CD4-positive, alpha-beta T cell treated with Interleukin-21 for 1 hour (primary cell): ENCODE measurements at places on chromosomes 2 and 18.

GRCh38 chr18:66795051-66795450 is 191.2 kb upstream of the CDH19 start:
- DNase-seq, result no peak

GRCh38 chr2:165470361-165470760 is 863 bp downstream of the CSRNP3 start:
- no peak for DNase-seq

GRCh38 chr2:98901291-98901690 is 34.7 kb downstream of the CRACDL start:
- DNase-seq, result no peak

GRCh38 chr2:19881908-19882265 is 19.9 kb downstream of the TTC32 start:
- no peak for DNase-seq

DNA sequence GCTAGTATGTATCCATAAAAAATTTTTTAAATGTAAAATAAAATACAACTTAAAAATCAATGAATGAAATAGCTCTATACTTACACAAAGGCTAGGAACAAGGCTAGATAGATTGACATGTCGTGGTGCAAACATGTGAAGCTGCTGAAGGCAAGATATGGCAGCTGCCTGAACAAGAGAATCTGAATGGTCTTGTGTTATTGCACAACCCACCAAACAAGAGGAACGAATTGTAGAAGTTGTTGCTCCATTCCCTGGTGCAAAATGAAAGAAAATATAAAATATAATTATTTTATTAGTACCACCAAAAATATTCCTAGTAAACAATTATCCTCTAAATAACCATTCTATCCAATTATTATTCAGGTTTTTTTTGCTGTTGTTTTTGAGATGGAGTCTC is 46.4 kb downstream of the HEATR5B start:
- DNase-seq, result no peak

DNA sequence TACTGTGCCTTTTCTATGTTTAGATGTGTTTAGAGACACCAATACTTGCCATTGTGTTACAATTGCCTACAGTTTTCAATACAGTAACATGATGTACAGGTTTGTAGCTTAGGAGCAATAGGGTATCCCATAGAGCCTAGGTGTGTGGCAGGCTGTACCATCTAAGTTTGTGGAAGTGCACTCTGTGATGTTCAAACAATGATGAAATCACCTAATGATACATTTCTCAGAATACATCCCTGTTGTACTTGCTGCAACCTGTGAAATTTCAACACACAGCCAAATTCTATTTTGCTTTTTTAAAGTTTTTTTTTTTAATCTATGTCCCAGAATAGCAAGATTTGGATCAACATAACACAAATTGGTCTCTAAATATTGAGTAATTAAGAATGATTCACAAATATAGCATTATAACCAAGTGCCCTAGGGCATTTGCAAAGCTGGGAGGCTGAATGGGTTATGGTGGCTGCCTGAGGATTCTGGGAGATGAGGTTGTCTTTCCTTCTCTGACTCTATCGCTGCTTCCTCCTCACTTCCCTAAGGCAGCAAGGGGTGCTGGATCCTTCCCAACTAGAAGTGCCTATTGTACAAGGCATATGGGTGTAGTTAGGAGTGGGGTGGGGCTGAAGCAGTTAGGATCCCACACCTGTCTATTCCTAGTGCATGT is 78.3 kb downstream of the SKA1 start:
- DNase-seq, result no peak

- DNase-seq, result no peak
Measured at GRCh38 chr18:55114876-55115275, 155.6 kb upstream of the CCDC68 start.

DNA sequence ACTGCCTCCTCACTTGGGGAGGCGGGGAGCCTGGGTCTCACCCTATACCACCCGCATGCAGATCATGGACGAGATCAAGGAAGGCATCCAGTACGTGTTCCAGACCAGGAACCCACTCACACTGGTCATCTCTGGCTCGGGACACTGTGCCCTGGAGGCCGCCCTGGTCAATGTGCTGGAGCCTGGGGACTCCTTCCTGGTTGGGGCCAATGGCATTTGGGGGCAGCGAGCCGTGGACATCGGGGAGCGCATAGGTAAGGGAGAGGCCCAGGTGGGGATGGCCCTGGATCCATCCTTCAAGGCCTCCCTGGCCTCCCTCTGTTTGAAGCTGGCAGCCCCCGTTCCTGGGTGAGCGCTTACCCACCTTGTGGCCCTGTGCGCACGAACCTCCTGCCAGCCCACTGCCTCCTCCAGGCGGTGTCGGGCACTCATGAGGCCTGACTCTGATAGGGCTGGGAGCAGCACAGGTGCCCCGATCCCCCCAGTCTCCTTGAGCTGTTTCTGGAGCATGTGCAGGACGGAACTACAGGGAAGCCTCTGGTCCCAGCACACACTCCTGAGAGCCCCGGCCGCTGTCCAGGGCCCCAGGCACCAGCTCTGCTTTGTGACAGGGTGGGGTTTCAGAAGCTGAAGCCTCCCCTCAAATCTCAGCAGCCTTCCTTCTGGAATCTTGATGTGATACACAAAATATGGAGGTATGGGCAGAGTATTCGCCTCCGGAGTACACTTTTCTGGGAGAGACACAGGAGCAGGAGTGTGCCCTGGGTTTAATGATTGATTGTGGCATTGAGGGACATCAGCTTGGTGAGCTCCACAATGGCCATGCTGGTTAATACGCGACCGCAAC is 708 bp downstream of the AGXT start:
- no peak for DNase-seq

DNA sequence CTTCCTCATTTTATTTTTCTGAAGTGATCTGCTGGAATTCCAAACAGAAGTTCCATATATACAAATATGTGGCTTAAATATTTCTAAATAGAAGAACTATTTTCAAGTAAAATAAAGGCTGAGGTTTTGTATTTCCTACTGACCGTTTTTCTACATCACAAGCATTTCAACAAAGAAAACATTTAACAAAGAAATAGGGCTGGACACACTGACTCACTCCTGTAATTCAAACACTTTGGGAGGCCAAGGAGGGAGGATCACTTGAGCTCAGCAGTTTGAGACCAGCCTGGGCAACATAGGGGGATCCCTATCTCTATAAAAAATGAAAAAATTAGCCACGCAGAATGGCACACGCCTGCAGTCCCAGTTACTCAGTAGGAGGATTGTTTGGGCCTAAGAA is 44.6 kb downstream of the TANK start:
- no peak for DNase-seq

- no peak for DNase-seq
Measured at GRCh38 chr2:84639751-84640150, 123.5 kb downstream of the DNAH6 start.

- peak; percentile 38 for DNase-seq
Measured at GRCh38 chr2:112634153-112634873, 11.4 kb upstream of the SLC20A1 start.

DNA sequence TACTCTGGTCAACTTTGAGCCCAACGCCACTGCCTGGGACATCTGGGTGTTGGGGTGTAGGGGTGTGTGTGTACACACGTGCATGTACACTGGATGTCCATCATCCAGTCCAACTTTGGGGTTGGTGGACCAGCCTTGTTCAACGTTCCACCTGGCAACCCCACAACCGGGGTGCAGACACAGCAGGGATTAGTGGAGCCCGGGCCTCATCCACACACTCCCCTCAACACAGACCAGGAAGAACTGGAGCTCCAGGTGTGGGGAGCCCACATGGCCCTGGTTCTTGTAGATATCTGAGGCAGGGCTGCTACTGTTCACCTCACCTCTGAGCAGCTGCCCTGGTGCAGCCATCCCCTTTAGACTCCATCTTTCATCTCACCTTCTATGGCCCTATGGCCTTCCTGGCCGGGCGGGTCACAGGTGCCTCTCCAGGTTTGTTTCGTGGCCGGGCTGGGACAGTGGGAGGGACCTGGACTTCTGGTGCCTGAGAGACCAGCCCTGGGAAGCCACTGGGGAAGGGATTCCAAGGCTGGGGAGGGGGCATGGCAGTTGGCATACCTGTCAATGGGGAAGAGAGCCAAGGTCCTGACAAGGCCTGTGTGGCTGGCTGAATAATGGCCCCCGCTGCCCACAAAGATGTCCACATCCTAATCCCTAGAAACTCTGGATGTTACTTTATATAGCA is 7.5 kb downstream of the NEU2 start:
- no peak for DNase-seq

- DNase-seq, result no peak
Measured at GRCh38 chr18:9536354-9537152, 61.2 kb downstream of the RALBP1 start.

DNA sequence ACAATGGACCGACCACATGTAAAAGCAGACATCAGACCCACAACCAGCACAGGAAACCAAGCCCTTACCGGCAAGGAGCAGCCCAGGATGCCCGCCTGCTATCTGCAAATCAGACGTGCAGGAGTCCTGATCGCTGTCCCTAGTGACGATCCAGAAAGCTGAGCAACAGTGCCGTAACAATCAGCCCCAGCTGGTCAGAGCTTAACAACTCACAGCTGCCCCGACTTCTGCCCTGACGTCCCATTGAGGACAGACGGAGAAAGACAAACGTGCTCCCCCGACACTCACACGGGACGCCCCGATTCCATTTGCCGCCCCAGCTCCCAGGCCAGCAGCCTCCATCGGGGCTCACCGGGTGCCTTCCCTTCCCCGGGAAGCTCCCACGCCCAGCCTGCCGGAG is 39.8 kb upstream of the PXDN start:
- DNase-seq, result peak; percentile 49

- no peak for DNase-seq
Measured at GRCh38 chr2:50831676-50832075, 200.3 kb downstream of the NRXN1 start.

DNA sequence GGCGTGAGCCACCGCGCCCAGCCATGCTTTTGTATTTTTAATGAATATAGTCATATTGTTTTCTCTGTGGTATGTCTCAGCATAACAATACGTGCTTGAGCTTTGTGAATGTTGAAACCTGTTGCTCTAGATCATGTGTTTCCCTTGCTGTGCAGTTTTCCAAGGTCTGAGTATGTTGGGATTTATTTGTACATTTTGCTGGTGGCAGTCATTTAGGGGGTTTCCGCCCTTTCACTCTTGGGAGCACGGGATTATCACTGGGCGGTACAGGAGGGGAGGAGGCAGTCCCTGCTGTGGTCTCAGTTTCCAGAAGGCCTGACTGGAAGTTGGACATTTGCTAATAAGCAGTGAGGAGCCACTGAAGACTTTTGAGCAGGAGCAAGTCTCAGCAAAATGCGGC is 24.9 kb upstream of the CATIP start:
- no peak for DNase-seq

DNA sequence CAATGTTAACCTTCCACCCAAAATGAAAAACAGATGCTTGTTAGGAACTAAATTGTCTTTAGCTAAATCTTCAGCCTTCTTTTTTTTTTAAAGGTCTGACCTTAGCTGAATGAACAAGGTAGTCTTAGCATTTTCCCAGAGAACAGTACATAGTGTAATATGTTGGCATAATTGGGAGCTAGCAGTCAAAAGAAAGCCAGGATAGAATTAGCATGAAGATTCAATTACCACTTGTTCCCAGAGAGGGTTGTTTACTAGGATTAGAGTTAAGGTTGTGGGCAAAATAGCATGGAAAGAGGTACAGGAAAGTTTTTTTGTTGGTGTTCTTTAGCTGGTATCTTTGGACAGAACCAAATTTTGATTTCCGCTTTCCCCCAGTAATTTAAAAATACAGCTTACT is 6.9 kb downstream of the CDH20 start:
- no peak for DNase-seq

- DNase-seq, result peak; percentile 70
Measured at GRCh38 chr18:79681484-79682387, 2.1 kb downstream of the CTDP1 start.
